Posterior cingulate gyrus (tissue), 11 donors: ENCODE measurements at places on chromosomes 12 and 14.

DNA sequence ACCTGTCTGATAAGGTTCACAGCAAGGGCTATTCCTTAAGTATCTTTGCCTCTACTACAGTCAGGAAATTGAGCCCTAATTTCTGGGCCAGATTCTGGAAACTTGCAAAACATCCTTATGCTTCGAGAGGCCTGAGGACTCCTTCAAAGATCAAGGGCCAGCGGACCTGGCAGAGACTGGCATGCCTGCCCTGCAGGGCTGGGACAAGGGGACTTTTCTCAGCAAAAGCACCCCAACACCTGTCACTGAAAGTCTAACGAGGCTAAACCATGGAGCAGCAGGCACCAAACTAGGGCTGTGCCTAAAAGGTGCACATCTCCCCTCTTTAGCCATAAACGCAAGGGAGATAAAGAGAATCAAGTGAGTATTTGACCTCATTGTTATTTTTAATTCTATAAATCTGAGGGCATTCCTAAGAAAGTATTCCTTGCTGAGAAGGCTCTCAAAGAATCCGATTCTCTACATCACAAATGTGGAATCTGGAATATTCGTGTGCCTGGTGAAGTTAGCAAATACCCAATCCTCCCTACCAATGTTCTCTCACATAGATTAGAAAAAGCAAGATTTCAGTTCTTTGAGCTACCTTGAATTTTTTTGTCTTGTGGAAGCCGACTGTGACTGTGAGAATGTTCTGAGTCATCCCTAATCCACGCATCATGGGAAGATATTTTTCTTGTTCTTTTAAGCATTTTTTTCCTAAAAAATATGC is 328.2 kb upstream of the NOVA1 start:
- no peak for DNase-seq

DNA sequence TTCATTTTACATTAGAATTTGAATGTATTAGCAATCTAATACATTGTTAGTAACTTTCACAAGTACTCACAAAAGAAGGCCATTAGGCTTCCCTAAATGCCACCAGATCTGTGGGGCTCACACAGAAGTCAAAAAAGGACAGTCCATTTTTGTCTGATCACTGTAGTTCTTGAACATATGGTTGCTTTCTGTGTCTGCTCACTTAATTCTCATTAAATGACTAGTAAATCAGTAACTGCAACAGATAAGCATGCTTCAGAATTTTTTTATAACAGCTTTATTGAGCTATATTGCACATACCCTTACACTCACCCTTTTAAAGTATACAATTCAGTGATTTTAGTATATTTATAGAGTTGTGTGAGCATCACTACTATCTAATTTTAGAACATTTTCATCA is 71.4 kb downstream of the DENND5B start:
- no peak for DNase-seq

DNA sequence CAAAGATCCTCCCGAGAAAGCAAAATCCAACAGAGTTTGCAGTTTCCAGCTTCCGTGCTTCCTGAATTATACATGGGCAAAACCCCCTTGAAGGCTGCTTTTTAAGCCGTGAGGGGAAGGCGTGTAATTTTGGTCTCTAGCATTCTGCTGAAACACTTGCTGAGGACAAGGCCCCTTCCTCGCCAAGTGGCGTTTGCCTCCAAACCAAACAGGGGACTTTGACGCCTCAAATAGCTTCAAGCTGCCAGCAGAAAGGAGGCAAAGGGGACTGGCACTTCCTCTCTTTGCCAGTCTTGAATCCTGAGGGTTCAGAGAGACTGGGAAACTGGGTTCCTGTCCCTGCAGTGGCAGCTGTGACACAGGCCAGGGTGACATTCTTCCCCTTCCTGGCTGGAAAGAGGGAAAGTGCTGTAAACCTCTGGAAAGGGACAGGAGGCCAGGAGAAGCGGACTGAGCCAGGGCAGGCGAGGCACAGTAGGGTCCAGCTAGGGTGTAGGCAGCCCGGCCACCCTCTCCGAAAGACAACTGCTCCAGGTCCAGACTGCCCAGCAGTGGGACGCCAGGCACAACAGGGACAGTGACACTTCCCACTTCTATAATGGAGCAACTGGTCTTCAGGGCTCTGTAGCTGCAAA is 96.2 kb upstream of the MED13L start:
- DNase-seq: no peak

GRCh38 chr12:127774828-127775227 is 492.1 kb upstream of the TMEM132C start:
- no peak for DNase-seq

- no peak for DNase-seq
These were observed 99.1 kb downstream of the SYT1 start for GRCh38 chr12:78963439-78964227.

DNA sequence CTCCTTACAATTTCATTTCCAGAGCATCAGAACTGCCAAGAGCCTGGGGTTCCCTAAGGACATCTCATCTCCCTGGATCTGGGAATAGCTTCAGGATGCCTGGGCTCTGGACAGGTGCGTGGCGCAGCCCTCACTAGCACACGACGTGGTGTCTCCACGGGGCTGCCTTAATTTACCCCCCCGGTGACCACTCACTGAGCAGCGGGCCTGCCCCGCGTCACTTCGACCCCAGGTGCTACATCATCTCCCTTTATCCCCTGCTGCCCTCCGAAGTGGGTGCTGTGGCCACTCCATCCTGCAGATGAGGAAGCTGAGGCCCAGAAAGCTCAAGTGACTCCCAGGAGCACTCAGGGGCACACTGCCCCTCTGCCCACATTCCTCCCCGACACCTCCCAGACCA is 177.8 kb upstream of the SFSWAP start:
- no peak for DNase-seq

- DNase-seq: no peak
These were observed 175.4 kb downstream of the SLC25A21 start for GRCh38 chr14:36996857-36997590.

GRCh38 chr12:124310785-124311184 is 15.9 kb downstream of the RFLNA start:
- DNase-seq: peak; percentile 56

DNA sequence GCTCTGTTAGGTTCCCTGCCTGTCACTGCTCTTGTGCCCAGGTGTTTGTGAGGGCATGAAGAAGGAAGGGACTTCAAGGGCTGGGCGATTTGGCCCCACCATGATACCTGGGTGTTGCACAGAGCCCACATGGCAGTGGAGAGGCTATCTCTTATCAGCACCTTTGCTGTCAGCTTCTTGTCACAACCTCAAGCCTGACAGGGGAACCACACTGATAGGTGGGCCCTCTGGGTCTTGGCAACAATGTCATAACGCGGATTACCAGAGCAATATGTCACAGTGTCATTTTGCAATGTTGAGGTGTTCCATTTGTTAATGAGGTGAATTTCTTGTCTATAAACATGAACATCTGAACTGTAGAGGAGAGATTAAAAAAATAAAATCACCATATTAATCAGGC is 22.9 kb upstream of the CACNA1C start:
- DNase-seq: no peak

GRCh38 chr12:1741154-1741949 is 50.5 kb downstream of the ADIPOR2 start:
- DNase-seq: no peak

- no peak for DNase-seq
These were observed 188.2 kb downstream of the CACNA1C start for GRCh38 chr12:2240984-2241383.

DNA sequence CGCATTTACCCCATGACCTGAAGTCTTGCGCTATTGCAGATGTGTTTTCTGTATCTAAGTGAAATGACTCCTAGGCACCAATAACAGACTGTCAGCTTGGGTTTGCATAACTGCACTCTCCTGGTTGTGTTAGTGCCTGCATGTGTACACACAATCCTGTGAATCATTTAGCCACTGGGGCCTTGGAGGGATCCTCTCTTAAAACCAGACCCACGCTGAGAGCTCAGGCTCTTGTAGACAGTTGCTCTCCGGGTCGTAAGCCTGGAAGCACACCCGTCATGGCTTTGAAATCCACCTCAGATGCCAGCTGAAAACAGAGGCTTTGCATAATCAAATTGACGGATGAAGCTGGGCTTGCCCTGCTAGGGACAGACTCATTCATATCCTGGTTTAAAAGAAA is 79.2 kb upstream of the RBM19 start:
- no peak for DNase-seq

GRCh38 chr12:89319122-89319521 is 33.2 kb downstream of the DUSP6 start:
- DNase-seq: no peak

DNA sequence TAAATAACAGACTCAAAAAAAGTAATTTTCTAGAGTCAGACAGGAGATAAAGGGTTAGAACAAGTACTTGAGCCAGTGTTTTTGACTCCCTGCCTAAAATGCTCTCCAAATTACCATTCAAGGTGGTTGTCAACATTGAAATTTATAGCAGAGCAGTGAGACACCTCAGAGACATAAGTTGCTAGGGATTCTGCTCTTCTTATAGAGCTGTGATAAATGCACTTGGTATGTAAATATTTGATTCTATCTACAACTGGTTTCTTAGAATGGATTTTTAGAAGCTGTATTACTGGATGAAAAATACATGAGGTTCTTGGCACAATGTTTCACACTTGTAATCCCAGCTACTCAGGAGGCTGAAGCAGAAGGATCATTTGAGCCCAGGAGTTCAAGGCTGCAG is 83.9 kb upstream of the OSBPL8 start:
- DNase-seq: no peak

DNA sequence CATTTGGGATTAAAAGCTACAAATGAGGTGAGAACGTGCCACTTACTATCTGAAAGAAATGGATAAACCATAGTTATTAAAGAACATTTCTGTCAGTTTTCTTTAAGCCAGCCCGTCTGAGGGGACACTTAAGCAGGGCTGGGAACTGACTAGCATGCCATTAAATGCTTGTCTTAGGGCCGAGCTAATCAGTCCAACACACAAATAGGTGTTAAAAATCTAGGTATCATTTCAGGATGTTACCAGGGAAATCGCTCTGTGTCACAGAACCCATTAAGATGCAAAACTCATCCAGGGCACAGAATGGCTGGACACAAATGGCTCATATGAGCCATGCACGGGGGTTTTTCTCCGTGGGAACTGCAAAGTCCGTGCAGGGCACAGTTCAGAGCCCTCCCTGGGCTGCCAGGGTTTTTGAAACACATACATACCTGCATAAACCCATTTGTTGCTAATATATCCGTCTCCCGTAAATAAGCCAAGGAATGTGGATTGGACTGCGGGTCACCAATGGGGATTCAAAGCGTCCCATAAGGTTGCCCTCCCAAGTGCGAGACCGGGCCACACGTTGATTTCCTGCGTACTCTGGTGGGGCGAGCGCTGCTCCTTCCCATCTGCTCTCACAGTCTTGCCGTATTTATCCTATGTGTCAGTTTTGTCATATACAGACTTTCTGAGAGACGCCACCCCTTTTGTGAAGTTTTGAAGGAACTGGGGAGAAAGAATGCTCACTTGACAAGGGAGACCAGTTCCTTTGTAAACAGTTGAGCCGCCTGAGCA is 5.4 kb upstream of the GSC start:
- DNase-seq: no peak

DNA sequence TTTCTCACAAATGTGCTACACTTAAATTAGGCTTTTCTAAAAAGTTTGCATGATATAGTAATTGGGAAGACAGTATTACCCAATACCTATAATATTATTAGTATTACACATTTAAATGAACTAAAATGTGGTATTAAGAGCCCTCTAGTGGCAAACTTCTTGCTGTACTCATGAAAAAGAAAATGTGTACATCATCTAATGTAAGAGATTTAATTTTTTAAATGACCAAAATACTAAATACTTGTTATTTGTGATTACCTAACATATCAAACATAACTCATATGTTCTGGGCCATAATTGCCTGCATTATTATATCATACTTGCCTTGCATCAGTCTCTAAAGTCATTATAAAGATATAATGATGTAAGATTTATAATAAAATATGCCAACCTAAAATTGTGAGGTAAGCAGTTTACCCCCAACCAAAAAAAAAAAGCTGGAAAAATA is 64.2 kb downstream of the DNAI7 start:
- DNase-seq: no peak

DNA sequence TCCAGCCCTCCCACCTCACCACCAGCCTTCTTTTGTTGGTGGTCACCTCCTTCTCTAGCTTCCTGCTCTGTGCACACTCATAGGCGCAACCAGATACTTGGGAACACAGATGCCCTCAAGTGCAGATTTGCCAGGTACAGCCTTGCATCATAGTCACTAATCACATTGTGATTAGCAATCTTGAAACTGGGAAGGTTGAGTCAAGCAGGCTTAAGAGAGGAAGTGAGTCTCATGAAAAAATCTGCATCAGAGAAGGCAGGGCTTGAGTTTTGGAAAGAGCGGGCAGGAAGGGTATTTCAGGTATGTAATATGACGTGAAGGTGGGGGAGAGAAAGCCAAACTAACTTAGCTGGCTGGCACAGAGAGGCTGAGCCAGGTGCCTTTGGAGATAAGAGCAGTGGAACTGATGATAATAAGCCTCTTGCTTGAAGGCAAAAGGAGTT is 2.7 kb upstream of the RABGGTA start:
- no peak for DNase-seq

GRCh38 chr12:24562771-24563431 is 386.0 kb downstream of the BCAT1 start:
- DNase-seq: no peak

DNA sequence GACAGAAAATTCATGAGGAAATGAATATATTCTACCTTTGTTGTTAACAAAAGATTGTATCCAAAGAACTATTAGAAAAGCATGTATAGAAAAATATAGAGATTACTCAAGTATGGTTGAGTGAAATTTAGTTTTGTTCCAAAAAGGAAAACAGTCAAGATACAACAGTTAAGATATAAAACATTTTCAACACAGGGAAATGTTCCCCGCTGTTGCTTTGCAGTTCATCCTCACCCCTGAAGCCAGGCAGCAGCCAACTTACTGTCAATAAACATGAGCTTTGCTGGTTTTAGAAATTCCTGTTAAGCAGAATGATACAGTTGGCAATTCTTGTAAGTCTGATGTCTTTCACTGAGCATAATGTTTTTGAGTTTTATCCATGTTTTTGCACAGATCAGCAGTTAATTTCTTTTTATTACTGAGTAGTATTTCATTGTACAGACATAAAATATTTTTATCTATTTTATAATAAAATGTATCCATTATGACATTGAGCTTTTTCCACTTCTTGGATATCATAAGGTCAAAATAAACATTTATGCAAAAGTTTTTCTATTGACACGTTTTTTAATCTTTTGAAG is 1.2 kb upstream of the CLEC2B start:
- no peak for DNase-seq

DNA sequence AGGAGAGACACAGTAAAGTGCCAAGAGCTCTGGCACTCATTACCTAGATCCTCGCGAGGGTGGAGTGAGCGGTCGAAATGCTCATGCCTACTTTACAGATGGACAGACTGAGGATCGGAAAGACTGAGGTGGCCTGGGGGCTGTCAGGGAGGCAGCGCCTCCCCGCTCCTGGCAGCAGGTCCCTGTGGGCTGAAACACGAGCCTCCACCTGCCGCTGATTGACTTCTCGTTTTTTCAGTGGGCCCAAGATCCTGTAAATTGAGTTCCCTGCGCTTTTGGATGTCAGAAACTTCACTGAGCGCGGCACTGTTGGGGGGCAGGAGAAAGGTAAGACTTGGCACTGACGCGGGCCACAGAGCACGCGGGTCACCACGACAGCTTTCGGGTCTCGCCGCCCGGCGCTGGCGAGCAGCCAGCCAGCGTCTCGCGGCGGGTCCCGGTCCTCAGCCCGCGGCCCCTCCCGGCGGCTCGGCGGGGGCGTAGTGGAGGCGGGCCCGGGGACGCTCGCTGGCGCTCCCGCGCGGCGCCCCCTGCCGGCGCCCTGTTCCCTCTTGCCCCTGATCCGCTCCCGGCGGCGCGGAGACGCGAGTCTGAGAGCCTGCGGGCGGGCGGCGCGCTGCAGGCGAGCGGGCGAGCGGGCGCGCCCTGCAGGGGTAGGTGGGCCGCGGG is 552 bp upstream of the SCN8A start:
- DNase-seq: peak; percentile 69
